ENCODE measurements at places on chromosomes 5 and 9. TPM values are rescaled to one million over a fixed set of nuclear protein-coding genes. Genes with fewer than 3 reads are reported as not detected.

DNA sequence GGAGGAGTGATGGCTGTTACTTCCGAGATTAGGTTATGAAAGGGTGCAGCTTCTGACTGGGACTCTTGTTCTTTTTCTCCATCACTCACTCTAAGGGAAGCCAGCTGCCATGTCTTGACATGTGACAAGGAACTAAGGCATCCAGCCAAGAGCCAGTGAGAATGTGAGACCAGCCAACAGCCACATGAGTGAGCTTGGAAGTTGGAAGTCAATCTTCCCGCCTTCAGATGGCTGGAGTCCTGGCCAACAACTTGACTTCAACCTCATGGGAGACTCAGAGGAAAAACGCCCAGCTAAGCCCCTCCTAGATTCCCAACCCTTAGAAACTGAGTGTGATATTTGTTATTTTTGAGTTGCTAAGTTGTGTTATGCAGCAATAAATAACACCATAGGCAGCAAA, 201.1 kb downstream of the SNX18 start:
- no peak overlapping the region for H3K27ac ChIP-seq
- DNase-seq = no peak

- H3K27ac ChIP-seq = no peak overlapping the region
- DNase-seq = no peak
- no peaks in the 10 kb centered on the region for H3K36me3 ChIP-seq
- no peaks in the 10 kb centered on the region for H3K27me3 ChIP-seq
- peaks cover 7% of the 10 kb centered on the region for H3K4me1 ChIP-seq
These were observed 122.5 kb downstream of the MCTP1 start for GRCh38 chr5:95162231-95162992.

- no peak overlapping the region for H3K4me3 ChIP-seq
- H3K27ac ChIP-seq = no peak overlapping the region
- DNase-seq = no peak
- H3K36me3 ChIP-seq = peaks cover 14% of the 10 kb centered on the region
These were observed 62.1 kb downstream of the TJP2 start for GRCh38 chr9:69236188-69236587.

DNA sequence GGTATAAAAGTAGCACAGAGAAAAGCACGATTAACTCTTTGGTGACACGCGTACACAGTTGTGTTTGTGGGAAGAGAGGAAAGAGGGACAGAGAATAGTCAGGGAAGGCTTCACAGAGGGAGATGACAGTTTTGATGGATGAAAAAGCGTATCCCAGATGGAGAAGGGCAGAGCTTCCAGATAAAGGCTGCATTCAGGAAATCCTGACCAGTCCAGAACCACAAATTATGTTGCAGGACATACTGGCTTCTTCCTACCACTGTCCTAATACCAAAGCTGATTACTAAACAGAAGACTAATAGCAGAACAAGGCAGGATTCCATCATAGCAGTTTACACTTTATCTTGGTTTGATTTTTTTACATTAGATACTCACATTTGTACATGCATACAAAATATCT, 34.5 kb downstream of the SLC31A2 start:
- H3K4me1 ChIP-seq = no peaks in the 10 kb centered on the region
- no peak for DNase-seq
- H3K36me3 ChIP-seq = peaks cover 39% of the 10 kb centered on the region
- no peak overlapping the region for H3K4me3 ChIP-seq
- H3K27me3 ChIP-seq = no peaks in the 10 kb centered on the region

DNA sequence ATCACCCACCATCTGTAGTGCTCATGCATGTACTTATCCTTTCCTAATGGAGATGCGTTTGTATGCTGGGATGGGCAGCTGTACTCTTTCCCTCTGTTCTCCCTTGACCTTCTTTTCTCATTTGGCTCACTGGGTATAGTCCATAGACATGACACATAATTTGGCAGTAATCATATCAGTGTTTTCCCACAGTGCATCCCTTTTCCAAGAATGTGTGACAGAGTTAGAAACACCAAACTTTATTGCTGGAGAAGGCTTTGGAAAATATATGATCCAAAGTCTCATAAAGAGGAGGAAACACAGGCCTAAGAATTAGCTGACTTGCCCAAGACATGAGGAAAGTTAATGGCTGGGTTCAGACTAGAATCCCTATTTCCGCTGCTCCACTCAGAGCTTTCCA, 1233.4 kb upstream of the DMAC1 start:
- H3K27me3 ChIP-seq = no peaks in the 10 kb centered on the region
- no peak overlapping the region for H3K27ac ChIP-seq
- H3K4me3 ChIP-seq = no peak overlapping the region
- no peaks in the 10 kb centered on the region for H3K4me1 ChIP-seq

- H3K27ac ChIP-seq = no peak overlapping the region
- no peaks in the 10 kb centered on the region for H3K4me1 ChIP-seq
- H3K4me3 ChIP-seq = no peak overlapping the region
- no peaks in the 10 kb centered on the region for H3K27me3 ChIP-seq
- H3K36me3 ChIP-seq = peaks cover 2% of the 10 kb centered on the region
These were observed 209.8 kb downstream of the PJA2 start for GRCh38 chr5:109199799-109200620.

DNA sequence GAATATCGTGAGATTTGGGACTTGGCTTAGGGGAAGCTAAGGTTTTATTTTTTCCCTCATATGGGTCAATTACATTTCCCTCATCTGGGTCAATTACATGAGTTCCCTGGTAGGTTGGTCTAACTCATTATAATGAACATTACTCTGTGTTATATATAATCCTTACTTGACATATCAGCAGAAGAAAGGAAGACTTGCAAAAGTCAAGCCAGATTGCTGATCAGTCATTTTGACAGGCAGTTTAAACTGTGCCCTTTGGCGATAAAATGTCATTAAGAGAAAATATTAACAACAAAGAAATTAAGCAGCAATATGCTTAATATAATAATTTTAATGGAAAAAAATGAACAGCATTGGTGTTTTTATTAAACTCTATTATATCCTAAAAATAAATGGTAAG, 23.1 kb upstream of the TRPM3 start:
- H3K36me3 ChIP-seq = no peaks in the 10 kb centered on the region
- DNase-seq = no peak
- no peaks in the 10 kb centered on the region for H3K4me1 ChIP-seq

DNA sequence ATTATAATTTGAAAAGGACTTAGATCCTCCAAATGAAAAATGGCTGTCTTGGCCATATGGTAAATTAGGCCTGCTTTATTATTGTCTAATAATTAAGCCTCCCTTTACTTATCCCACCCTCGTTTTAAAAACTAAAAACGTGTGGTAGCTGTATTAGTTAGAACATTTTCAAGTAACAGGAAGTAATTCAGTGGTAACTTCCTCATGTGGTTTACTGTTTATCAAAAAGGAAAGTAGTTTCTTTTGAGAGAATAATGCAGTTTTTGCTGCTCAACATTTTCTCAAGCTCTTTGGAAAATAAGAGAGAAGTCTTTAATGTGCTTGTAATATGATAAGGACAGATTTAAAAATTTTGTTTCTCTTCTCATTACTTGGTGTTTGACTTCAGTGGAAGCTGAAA, 26.0 kb downstream of the ZCCHC7 start:
- DNase-seq = no peak
- H3K27ac ChIP-seq = peak overlapping the region; percentile 75
- peak overlapping the region; percentile 50 for H3K4me3 ChIP-seq
- peaks cover 40% of the 10 kb centered on the region for H3K4me1 ChIP-seq

- H3K27me3 ChIP-seq = no peaks in the 10 kb centered on the region
- peaks cover 31% of the 10 kb centered on the region for H3K4me1 ChIP-seq
- H3K27ac ChIP-seq = peak overlapping the region; percentile 26
- peaks cover 5% of the 10 kb centered on the region for H3K36me3 ChIP-seq
These were observed 115.3 kb downstream of the TLE4 start for GRCh38 chr9:79687131-79687447.

DNA sequence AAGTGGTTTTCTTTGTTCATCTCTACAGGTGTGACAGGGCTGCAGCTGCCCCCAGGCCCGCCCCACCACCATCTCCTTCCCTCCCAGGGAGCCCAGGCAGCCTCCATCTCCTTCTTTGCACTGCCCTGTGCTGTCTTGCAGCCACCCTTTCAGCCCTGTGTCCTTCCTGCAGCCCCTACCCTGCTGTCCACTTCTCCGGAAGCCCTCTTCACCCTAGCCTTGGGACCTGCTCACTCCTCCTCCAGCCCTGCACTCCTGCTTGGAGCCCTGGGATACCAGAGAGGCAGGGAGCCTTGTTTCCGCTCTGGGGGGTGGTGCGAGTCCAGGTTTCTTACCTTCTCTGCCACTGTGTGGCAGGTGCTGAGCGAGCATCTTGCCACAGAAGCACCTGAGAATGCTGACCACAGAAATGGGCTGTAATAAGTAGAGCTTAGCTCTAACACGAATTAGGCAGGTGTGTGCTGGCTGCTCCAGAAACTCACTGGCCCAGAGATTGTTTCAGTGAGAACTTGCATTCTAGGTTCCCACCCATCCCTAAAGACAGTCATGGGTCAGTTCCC, 51.3 kb upstream of the GADD45G start:
- H3K36me3 ChIP-seq = no peaks in the 10 kb centered on the region
- no peaks in the 10 kb centered on the region for H3K27me3 ChIP-seq
- DNase-seq = no peak

DNA sequence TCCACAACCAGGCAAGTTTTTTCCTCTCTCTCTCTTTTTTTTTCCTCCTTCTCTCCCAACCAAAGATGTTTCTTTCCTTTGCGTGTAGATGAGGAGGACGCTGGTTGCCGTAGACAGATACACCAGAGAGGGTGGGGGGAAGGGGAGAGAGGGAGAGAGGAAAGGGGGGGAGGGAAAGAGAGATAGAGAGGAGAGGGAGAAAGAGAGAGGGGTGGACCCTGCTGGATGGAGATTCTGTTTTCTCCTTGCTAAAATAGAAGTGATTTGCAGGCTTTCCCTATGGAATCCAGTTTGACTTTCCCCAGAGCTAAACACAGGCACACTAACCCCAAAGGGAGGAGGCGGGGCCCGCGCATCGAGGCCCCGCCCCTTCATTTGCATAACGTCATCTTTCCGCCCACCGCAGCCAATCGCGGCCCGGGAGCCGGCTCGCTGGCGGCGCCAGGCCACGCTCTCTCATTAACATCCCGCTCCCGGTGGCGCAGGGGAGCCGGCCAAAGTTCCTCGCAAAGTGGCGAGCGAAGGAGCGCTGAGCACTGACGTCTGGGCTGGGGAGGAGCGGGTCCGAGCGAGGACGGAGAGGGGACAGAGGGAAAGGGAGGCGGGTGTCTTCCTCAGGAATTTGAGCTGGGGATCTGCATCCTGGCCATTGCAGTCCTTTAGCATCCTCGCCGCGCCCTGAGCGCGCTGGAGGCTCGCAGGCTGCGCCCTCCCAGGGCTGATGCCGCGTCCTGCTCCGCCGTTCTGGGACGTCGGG, 487 bp upstream of the EBF1 start:
- peak; percentile 85 for DNase-seq
- H3K27ac ChIP-seq = peak overlapping the region; percentile 55
- H3K27me3 ChIP-seq = peaks cover 58% of the 10 kb centered on the region
- H3K4me1 ChIP-seq = peaks cover 34% of the 10 kb centered on the region
- peak overlapping the region; percentile 85 for H3K4me3 ChIP-seq

DNA sequence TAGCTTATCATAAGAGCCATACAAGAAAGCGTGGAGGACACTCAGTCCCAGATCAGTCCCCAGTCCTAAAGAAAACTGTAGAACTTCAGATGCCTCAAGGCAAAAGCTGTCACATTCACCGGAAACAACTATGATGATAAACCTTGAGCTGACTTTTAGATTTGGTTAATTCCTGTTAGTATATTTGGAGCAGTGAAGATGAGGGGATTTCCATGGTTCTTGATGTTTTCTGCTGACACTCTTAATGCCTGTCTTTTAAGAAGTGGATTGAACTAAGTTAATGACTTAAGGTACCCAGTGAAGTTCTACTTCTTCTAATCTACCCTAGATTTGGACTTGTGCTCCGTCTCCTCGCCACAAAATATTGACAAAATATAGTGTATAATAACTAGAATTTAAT, 355.0 kb downstream of the EBF1 start:
- DNase-seq = no peak
- H3K4me1 ChIP-seq = peaks cover 1% of the 10 kb centered on the region
- H3K27me3 ChIP-seq = no peaks in the 10 kb centered on the region
- no peaks in the 10 kb centered on the region for H3K36me3 ChIP-seq
- H3K4me3 ChIP-seq = no peak overlapping the region

GRCh38 chr9:5951686-5952211, 61.1 kb downstream of the MLANA start:
- H3K27me3 ChIP-seq = no peaks in the 10 kb centered on the region
- DNase-seq = no peak

DNA sequence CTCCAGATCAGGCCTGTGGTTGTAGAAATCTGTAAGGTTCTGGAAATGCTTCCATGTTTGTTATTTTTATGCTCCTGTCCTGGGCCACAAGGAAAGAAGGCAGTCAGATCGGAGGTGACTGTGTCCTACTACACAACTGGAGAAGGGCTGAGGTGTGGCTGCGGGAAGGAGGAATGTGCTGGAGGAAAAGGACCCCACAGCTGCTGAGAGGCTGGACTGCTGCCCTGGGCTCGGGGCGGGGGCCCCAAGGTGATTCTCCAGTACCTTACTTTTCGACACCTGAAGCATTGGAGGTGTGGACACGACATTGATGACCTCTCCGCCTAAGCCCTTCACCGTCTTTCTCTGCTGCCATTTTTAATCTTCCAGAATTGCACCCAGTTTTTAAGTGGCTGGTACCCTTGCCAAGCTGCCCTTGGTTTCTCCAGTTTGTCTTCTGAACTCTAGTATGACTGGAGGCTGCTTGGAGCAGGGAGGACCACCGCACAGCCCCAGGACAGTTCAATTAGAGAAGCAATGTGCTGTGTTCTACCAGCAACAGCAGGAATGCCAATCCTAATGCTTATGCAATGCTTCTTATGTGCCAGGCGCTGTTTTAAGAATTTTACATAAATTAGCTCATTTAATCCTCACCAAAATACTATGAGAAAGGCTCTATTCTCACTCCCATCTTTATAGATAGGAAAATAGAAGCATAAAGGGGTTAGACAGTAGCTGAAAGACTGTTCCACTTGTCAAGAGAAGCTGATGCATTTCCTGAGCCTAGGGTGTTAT, 13.5 kb upstream of the ANKRD33B start:
- no peak overlapping the region for H3K27ac ChIP-seq
- peaks cover 4% of the 10 kb centered on the region for H3K27me3 ChIP-seq
- no peak for DNase-seq
- H3K4me3 ChIP-seq = no peak overlapping the region

Gene DMRTA1
- total RNA-seq = not detected

Gene SOX30
- 0.36 TPM for total RNA-seq

Gene LAMC3
- 0.69 TPM for total RNA-seq

Gene CDC20B
- not detected for total RNA-seq

Gene SPAAR
- total RNA-seq = not detected

Gene ARPC5L
- 116 TPM for total RNA-seq

Gene SLC6A7
- total RNA-seq = not detected

All from activated naive CD4-positive, alpha-beta T cell treated with anti-CD3 and anti-CD28 coated beads for 36 hours (primary cell).